ENCODE measurements at places on chromosomes 1 and 21. TPM values are rescaled to one million over a fixed set of nuclear protein-coding genes. Genes with fewer than 3 reads are reported as not detected.

- no peaks in the 10 kb centered on the region for H3K27me3 ChIP-seq
- peak overlapping the region; percentile 20 for H3K4me3 ChIP-seq
- no peaks in the 10 kb centered on the region for H3K4me1 ChIP-seq
- peak overlapping the region; percentile 97 for H3K27ac ChIP-seq
- no peaks in the 10 kb centered on the region for H3K36me3 ChIP-seq
These were observed 4.9 kb downstream of the AHDC1 start for GRCh38 chr1:27598902-27599528.

- no peak for DNase-seq
- H3K4me3 ChIP-seq: no peak overlapping the region
- H3K36me3 ChIP-seq: no peaks in the 10 kb centered on the region
- H3K27ac ChIP-seq: no peak overlapping the region
- no peaks in the 10 kb centered on the region for H3K27me3 ChIP-seq
- no peaks in the 10 kb centered on the region for H3K4me1 ChIP-seq
These were observed 17.7 kb upstream of the KDM4A start for GRCh38 chr1:43632135-43632670.

GRCh38 chr1:225347123-225347683, 80.6 kb downstream of the LBR start:
- H3K4me3 ChIP-seq: no peak overlapping the region
- no peak for DNase-seq
- no peak overlapping the region for H3K27ac ChIP-seq
- H3K27me3 ChIP-seq: no peaks in the 10 kb centered on the region

- H3K36me3 ChIP-seq: no peaks in the 10 kb centered on the region
- no peak for DNase-seq
- no peak overlapping the region for H3K4me3 ChIP-seq
- no peak overlapping the region for H3K27ac ChIP-seq
- H3K4me1 ChIP-seq: no peaks in the 10 kb centered on the region
- no peaks in the 10 kb centered on the region for H3K27me3 ChIP-seq
These were observed 153.9 kb upstream of the TIAM1 start for GRCh38 chr21:31497914-31498313.

DNA sequence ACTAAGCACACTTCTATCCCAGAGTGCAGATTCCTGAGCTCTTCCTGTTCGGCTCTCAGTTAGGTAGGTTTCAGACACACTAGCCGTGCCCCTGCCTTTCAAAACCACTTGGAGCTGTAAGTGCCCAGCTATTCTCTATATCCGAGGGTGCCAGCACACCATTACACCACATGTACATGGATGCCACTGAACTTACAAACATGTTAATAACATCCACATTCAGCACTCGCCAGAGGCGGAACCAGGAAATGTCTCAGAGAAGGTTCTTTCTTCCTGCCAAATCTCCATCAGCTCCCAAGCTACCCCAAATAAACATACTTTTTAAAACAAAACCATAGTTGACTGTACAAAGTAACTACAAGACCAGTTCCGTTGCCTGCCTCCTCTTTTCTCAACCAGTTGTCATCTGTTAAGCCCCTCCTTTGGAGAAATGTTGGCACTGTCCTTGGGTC, 78.4 kb upstream of the CTTNBP2NL start:
- no peak overlapping the region for H3K4me3 ChIP-seq
- H3K36me3 ChIP-seq: no peaks in the 10 kb centered on the region
- no peaks in the 10 kb centered on the region for H3K27me3 ChIP-seq
- no peak overlapping the region for H3K27ac ChIP-seq
- DNase-seq: no peak
- H3K4me1 ChIP-seq: no peaks in the 10 kb centered on the region

DNA sequence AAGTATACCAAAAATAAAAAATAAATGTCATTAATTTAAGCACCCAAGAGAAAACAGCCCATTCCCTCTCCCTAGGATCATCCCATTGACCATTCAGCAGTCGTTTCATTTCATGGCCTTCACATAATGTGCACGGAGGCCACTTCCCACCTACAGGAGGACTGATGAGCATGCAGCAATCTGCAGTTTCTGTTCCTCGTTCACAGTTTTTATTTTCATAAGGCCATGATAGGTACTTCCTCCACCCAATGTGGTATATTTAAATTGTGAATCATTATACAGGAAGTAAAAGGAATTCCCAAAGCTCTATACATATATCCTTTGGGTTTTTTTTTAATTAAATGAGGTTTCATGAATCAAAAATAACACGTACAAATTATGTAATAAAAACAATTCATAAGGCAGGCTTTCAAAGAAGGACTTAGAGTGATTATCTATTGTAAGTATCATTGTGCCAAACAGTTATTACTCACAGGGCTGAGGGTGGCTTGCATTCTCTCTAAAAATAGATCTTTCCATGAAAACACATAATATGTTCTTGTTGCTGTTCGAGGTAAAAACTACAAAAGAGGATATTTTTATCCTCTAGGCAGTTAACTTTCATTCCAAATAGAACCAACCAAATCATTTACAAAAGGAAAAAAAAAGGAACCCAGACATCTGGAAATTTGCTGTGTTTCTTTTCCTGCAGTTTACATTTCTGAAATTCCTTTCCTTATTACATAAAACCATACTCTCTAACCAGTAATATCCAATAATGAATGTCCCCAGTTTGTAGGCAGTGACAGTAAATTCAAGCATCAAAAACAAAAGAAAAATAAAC, 27.5 kb upstream of the SLC44A3 start:
- H3K4me3 ChIP-seq: no peak overlapping the region
- no peak for DNase-seq
- no peaks in the 10 kb centered on the region for H3K27me3 ChIP-seq
- peak overlapping the region; percentile 81 for H3K27ac ChIP-seq

The NMNAT2 gene
- 38.6 TPM for total RNA-seq

GRCh38 chr1:157515141-157515540, 37.2 kb downstream of the FCRL5 start:
- DNase-seq: no peak
- no peaks in the 10 kb centered on the region for H3K36me3 ChIP-seq
- H3K4me1 ChIP-seq: no peaks in the 10 kb centered on the region
- no peak overlapping the region for H3K4me3 ChIP-seq
- H3K27me3 ChIP-seq: no peaks in the 10 kb centered on the region

The SPATA45 gene
- total RNA-seq: not detected

GRCh38 chr1:80163686-80164085, 1157.2 kb upstream of the ADGRL4 start:
- no peak for DNase-seq
- H3K4me1 ChIP-seq: no peaks in the 10 kb centered on the region
- no peaks in the 10 kb centered on the region for H3K36me3 ChIP-seq
- H3K4me3 ChIP-seq: no peak overlapping the region

- DNase-seq: no peak
- no peaks in the 10 kb centered on the region for H3K36me3 ChIP-seq
- H3K4me1 ChIP-seq: peaks cover 62% of the 10 kb centered on the region
- no peaks in the 10 kb centered on the region for H3K27me3 ChIP-seq
- H3K27ac ChIP-seq: peak overlapping the region; percentile 36
These were observed 15.9 kb downstream of the DUSP10 start for GRCh38 chr1:221725735-221726672.

The ZBTB40 gene
- 12.5 TPM for total RNA-seq

- no peaks in the 10 kb centered on the region for H3K36me3 ChIP-seq
- no peak overlapping the region for H3K4me3 ChIP-seq
- DNase-seq: no peak
These were observed 134.0 kb upstream of the DPYD start for GRCh38 chr1:98054786-98055185.

The TIAM1 gene
- 4.1 TPM for total RNA-seq

- no peak for DNase-seq
- H3K27ac ChIP-seq: peak overlapping the region; percentile 76
- peaks cover 39% of the 10 kb centered on the region for H3K36me3 ChIP-seq
- H3K27me3 ChIP-seq: no peaks in the 10 kb centered on the region
- H3K4me3 ChIP-seq: no peak overlapping the region
- H3K4me1 ChIP-seq: peaks cover 85% of the 10 kb centered on the region
These were observed 9.6 kb downstream of the TAGLN2 start for GRCh38 chr1:159915571-159916241.

DNA sequence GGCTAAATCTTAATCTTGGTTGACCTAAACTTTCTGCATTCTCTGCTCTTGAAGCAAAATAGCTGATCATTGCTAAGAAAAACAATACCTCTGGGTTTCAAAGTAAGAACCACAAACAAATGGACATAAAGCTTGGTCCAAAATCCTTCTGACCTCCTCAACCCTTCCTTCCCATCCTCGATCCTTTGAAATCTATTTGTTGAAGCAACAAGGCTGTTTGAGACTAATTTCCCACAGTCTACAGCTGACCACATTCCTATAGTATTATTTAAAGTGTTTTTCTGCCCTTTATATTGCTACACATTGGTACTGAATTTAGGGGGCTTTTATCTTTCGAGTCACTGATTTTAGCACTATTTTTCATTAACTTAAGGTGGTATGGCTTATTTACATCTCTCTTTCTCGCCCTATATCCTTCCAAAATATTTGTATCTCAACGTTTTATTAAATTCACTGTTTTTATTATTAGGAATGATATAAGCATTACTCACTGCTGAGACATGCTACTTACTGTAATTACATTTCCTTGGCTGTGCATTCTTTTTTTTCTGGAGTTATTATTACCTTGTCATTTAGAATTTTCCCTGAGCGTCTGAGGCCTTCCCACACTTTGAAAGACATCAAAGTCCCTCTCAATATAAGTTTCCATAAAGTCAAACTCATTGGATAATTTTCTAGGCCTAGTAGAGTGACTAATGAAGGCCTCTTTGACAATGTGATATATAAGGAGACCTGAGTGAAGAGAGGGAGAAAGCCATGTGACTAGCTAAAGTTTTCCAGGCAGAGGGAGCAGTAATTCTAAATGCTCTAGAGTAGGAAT, 73.9 kb downstream of the RAB3GAP2 start:
- no peaks in the 10 kb centered on the region for H3K4me1 ChIP-seq
- no peak overlapping the region for H3K4me3 ChIP-seq
- no peak overlapping the region for H3K27ac ChIP-seq
- H3K36me3 ChIP-seq: peaks cover 41% of the 10 kb centered on the region
- no peaks in the 10 kb centered on the region for H3K27me3 ChIP-seq

The EPHX1 gene
- 66.0 TPM for total RNA-seq

The ATP5IF1 gene
- total RNA-seq: 472 TPM

DNA sequence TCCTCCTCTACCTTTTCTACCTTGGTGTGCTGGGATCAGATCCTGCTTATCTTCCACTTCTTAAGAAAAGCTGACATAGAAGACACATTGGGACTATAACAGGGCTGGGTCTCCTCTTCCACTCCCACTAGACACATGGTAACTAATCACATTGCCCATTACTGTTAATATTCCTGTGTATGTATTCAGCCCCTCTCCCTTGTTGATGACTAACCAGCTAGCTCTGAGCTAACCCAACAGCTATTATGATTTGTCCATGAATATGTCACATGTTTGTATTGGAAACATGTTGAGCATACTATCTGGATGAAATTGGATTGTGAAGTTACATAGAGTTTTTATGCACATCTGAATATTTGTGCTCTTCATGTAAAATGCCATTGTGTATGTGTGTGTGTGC, 52.9 kb downstream of the MPZL1 start:
- no peak for DNase-seq
- no peak overlapping the region for H3K4me3 ChIP-seq
- peaks cover 27% of the 10 kb centered on the region for H3K36me3 ChIP-seq
- no peaks in the 10 kb centered on the region for H3K27me3 ChIP-seq
- no peaks in the 10 kb centered on the region for H3K4me1 ChIP-seq

The HSF2BP gene
- 0.44 TPM for total RNA-seq

GRCh38 chr21:46040707-46041106, 57.2 kb upstream of the COL6A2 start:
- H3K27ac ChIP-seq: no peak overlapping the region
- no peaks in the 10 kb centered on the region for H3K36me3 ChIP-seq
- DNase-seq: no peak
- H3K4me3 ChIP-seq: no peak overlapping the region
- H3K27me3 ChIP-seq: no peaks in the 10 kb centered on the region

DNA sequence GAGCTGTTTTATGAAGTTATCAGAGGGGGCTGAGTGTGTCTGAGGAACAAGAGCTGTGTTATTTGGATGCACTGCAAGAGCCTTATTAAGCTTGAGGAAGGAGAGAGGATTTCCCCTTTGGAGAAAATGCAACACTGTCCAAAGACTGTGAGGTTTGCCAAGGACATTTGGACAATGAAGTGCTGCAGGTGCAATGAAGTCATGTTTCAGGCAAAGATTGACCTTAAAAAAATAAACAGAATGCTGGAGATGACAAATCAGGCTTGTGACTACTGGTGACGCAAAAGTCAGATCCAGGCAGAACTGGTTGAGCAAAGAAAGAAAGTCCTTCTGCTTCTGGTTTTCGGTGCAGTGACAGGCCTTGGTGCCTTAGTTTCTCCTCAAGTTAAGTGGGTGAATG, 125.2 kb upstream of the KIAA0040 start:
- H3K27ac ChIP-seq: peak overlapping the region; percentile 73
- H3K36me3 ChIP-seq: no peaks in the 10 kb centered on the region
- DNase-seq: no peak

DNA sequence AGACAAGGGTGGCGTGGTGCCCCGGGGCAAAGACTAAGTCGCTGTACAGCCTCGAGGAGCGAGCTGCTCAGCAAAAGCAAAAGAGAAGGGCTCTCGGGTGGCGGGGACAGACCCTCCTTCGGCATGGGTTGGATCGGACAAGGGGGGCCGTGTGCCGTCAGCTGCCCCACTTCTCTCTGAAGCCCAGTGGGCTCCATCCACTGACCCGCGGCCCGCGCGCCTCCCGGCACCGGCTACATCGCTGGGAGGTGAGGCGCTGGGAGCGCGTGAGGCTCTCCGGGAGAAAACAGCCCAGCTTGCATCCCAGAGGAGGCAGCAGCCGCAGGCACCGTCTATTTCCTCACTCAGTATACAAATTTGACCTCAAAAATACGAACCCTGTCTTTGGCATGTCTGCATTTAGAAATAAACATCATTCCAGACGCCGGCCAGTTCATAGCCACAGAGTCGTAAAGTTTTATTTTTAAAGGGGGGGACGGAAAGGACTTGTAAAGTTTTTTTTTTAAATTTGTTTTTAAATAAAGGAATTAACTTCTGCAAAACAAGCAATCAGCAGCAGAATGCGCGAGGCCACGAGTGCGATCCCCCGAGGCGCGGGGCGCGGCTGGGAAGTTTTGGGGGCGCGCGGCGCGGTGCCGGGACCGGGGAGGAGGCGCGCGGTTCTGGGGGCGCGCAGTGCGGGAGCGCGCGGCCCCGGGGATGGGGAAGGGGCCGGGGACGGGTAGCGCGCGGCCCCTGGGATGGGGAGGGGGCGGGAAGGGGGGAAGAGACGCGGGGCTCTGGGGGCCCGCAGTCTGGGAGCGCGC, 689 bp upstream of the GPR137B start:
- peak overlapping the region; percentile 45 for H3K27ac ChIP-seq
- H3K4me3 ChIP-seq: peak overlapping the region; percentile 78
- no peak for DNase-seq
- no peaks in the 10 kb centered on the region for H3K27me3 ChIP-seq
- peaks cover 39% of the 10 kb centered on the region for H3K4me1 ChIP-seq
- H3K36me3 ChIP-seq: no peaks in the 10 kb centered on the region

GRCh38 chr1:22142315-22143064, 407 bp downstream of the WNT4 start:
- H3K36me3 ChIP-seq: no peaks in the 10 kb centered on the region
- peaks cover 17% of the 10 kb centered on the region for H3K4me1 ChIP-seq
- peak overlapping the region; percentile 55 for H3K4me3 ChIP-seq
- H3K27me3 ChIP-seq: no peaks in the 10 kb centered on the region
- no peak overlapping the region for H3K27ac ChIP-seq
- DNase-seq: no peak

The CYP4X1 gene
- total RNA-seq: 2.2 TPM

GRCh38 chr1:170214117-170215032, 68.6 kb downstream of the NTMT2 start:
- H3K27me3 ChIP-seq: no peaks in the 10 kb centered on the region
- H3K36me3 ChIP-seq: no peaks in the 10 kb centered on the region
- DNase-seq: no peak
- H3K4me3 ChIP-seq: no peak overlapping the region

The KCNE2 gene
- not detected for total RNA-seq

The VASH2 gene
- total RNA-seq: 0.47 TPM
